ENCODE measurements at places on chromosomes 12 and 14.

DNA sequence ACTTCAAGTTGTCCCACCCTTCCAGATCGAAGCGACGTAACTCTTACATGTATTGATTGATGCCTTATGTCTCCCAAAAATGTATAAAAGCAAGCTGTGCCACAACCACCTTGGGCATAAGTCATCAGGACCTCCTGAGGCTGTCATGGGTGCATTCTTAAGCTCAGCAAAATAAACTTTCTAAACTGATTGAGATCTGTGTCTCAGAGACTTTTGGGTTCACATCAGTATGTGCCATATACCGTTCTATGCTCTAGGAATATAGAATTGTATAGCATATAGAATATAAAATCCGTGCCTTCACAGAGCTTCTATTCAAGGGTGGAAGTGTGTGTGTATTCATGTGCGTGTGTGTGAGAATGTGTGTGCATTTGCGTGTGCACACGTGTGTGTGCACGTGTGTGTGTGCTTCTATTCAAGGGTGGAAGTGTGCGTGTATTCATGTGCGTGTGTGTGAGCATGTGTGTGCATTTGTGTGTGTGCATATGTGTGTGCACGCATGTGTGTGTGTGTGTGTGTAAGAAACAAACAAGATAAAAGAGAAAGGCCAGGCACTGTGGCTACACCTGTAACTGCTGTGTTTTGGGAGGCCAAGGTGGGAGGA, 11.5 kb upstream of the STX2 start:
- DNase-seq = no peak

- no peak for DNase-seq
Observed at GRCh38 chr12:49619286-49619685, 4.1 kb upstream of the PRPF40B start.

- no peak for DNase-seq
Observed at GRCh38 chr14:31677630-31678029, 116.4 kb downstream of the NUBPL start.

DNA sequence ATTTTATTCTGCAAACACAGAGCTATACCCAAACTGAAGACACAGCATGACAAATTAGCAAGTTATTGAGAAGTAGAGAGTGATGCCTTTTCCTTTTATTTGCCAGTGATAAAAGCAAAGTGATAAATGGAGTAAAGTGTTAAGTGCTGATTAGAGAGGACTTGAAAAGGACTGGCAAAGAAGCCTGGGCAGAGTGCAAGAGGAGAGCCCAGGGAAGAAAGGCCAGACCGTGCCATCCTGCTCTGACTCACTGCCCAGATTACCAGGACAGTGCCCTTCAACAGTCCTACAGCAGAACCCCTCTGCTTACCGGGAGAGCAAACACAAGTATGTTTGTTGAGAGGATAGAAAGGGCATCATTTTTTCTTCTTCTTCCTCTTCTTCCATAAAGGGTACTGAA, 106.5 kb downstream of the ETV6 start:
- no peak for DNase-seq

GRCh38 chr12:46209914-46210872, 58.6 kb downstream of the SLC38A1 start:
- peak; percentile 68 for DNase-seq

DNA sequence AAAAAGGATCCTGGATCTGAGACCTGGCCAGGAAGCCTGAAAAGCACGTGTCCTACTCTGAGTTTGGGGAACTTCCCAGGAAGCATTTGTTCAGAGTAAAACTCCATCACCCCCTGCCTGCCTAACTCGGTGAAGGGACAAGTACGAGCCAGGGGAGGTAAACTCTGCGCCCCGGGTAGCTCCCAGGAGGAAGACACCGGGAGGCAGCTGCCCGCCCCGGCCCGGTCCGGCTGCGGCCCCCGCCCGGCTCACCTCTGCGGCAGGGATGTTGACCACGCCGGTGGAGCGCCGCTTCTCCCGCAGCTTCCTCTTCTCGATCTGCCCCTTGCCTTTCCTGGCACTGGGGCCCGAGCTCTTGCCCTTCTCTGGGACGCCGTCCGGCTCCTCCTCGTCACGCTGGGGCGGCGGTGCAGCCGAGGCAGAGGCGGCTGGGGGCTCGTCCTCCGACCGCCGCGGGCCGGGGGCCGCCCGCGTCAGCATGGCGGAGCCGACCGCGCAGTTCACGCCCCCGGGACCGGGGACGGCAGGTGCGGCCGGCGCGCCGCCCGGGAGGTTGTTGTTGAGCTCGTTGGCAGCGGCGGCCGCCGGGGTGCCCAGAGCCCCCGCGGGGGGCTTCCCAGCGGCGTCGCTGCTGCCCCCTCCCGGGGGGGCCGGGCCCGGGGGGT, 1.2 kb downstream of the PAWR start:
- peak; percentile 21 for DNase-seq

- DNase-seq = no peak
Observed at GRCh38 chr14:51473808-51474565, 177.7 kb upstream of the FRMD6 start.

DNA sequence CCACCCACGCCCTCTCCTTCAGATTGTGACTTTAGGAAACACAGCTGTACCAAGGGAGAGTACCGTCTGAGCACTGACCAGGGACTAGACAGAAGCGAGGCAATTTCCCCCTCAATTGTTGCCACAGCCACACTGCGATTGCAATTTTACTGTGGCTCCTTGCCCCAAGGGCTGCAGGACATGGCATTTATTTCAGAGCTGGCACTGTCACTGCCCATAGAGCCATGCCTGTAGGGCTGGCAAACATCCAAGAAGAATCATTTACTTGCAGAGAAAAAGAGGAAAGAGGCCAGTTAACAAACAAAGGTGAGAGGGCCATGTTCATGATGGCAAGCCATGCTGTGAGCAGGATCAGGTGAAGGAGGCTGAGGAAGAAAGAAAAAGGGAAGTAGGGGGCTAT, 129.6 kb downstream of the EMP1 start:
- no peak for DNase-seq

DNA sequence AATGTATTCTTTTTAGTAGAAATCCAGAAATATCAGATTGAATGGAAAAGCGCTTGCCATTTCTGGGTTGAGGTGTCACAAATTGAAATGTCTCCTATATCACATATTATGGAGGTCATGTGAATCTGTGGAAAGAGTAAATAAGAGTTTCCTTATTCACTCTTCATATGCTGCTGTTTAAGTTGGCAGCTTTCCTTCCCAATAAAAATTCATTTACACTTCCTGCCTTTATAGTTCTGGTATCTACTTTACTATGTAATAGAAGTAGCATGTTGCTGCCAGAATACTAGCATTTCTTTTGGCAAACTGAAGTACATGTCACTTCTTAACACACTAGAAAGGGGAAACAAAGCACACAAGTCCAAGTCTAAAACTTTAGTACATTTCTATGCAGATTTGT, 60.8 kb downstream of the SDR9C7 start:
- DNase-seq = no peak

- no peak for DNase-seq
Observed at GRCh38 chr12:32264961-32265360, 134.4 kb upstream of the FGD4 start.

DNA sequence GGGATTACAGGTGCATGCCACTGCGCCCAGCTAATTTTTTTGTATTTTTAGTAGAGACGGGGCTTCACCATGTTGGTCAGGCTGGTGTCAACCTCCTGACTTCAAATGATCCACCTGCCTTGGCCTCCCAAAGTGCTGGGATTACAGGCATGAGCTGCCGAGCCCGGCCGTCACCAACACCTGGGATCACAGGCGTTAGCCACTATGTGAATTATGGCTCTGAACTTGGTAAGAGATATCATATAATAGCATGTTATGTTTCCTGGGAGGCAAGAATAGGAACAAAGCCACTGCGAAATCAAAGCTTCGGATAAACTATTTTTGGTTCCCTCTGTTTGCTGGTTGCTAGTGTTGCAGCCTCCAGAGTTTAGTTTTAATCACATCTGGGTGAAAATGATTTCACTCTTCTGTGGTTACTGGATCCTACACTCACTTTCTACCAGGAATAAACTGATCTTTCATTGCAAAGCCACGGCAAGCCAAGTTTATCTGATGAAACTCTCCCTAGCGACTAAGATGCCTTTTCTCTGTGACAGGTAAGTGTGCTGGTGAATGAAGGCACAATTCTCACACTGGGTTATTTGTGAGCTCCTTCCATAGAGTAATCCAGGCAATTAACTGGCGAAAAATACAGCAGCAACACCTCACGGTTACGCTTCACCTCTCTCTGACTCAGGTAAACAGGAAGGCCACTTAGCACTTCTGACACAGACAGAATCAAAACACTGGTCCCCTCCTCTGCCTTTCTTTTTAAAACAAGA, 16.7 kb downstream of the SNRNP35 start:
- DNase-seq = no peak

- no peak for DNase-seq
Observed at GRCh38 chr12:126055521-126055920, 990.3 kb downstream of the AACS start.

DNA sequence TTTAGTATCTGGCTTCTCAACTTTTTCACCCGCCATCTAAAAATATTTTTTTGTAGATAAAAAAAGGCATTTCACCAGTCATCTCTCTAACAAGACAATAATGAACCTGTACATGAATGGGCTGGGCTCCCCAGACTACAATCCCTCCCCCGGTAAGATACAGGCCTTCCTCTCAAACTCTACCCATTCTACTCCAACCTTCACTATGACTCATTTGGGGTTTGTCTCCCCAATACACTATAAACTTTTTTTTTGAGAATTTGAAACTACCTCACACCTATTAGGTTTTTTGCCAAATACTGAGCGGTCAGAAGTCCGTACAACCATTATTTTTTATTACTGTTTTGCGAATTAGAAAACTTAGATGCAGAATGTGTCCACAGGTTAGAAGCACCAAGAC, 784 bp downstream of the RPL6 start:
- DNase-seq = no peak

DNA sequence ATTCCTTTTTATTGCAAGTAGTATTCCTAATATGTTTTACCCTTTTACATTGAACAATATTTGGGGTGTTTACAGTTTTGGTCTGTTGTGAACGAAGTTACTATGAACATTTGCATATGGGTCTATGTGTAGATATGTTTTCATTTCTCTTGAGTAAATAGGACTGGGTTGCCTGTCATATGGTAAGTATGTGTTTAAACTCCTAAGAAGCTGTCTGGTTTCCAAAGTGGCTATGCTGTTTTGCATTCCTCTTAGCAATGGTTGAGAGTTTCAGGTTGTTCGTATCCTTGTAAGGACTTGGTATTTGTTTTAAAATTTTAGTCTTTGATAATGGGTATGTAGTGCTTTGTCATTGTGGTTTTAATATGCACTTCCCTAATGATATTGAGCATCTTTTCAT, 6.3 kb downstream of the METAP2 start:
- no peak for DNase-seq

DNA sequence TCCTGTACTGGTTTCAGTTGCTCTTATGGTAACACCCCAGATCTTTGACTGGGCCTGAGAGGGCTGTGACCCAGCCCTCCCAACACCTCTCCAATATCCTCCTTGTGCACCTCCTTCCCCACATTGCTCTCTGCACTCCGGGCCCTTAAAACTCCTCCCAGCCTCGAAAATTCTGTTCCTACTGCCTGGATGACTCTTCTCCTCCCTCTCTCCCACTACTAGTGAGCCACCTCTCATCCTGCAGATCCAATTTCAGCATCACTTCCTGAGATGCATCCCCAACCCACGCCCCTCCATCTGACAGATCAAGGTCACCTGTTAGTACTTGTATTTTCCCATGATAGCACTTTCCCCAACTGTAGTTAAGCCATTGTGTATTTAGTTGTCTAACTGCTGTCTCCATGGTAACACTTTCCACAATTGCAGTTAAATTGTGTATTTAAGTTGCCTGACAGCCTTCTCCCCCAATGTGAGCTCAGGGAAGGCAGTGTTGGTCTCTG, 11.5 kb upstream of the NT5DC3 start:
- no peak for DNase-seq

DNA sequence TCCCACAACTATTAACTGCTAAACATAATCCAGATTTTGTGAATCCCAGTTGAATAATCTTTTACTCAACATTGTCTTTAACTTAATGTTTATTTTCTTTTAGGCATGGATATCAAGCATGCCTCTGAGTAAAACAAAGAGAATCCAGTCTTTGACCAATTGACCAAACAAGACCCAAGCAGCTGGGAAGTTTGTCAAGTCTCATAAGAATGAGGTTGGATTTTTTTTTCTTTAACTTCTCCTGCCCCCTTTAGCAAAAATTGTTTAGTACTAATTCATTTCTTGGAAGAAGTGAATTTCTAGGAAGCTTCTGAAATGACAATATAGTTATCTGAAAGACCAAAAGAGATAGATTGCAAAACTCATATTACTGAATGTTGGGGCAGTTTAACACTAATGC, 89.9 kb downstream of the OTOGL start:
- DNase-seq = no peak

- DNase-seq = no peak
Observed at GRCh38 chr12:28799348-28799747, 349.7 kb upstream of the FAR2 start.

DNA sequence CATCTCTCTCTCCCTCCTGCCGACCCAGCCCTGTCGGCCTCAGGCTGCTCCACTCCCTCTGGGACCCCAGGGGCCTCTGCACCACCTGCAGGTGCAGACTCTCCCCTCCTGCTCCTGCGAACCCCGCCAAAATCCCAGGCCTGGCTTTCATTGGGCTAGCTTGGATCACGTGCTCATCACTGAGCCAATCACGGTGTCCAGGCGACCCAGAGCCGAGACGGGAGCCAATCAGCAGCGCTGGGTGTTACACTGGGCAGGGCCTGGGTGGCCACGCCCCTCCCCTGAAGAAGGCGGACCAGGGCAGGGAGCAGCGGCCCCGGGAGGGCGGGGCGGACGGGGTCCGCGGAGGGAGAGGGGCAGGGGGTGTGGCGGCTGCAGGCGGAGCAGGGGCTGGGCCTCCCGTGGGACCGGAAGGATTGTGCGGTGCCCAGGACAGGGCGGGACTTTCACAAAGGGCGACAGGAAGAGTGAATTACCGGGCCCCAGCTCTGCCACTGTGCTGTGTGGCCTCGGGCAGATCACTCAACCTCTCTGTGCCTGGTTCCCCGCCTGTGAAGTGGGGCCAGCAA, 66.6 kb upstream of the FBRSL1 start:
- DNase-seq = no peak

DNA sequence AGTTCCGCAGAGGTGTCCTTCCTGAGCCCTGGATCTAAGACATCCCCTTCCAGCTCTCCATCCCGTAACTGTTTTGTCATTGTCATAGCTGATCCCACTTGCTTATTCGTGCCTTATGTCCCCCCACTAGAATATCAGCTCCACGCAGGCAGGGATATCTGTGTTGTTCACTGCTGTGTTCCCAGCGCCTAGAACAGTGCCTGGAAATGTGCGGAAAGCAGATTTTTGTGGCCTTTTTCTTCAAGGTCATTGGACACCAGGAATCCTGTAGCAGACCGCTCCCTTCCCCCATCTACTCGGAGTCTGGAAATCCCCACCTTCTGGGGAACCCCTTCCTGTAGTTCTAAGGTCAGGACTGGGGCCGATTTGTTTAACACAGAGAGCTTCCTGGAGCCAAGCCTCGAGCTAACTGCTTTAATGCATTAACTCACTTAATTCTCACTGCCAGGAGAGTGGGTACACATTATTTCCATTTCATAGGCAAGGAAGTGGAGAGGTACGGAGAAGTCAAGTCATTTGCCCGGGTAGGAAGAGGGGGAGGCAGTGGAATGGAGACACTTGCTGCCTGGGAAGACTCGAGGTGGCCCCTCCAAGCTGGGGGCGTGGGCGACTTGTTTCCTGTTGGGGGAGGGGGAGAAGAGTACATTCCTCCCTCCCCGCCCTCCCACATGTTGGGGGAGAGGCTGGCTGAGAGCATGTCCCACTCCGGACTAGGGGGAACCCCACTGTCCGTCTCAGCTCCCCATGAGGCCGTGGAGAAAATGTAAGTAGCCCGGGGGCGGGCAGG, 1.2 kb upstream of the SH2B3 start:
- DNase-seq = peak; percentile 68
